ENCODE measurements at places on chromosomes 1 and 21.

- ATAC-seq: no peak
These were observed 21.0 kb downstream of the RYR2 start for GRCh38 chr1:237062976-237063375.

GRCh38 chr1:52439976-52440375, 35.6 kb downstream of the PRPF38A start:
- no peak for ATAC-seq

DNA sequence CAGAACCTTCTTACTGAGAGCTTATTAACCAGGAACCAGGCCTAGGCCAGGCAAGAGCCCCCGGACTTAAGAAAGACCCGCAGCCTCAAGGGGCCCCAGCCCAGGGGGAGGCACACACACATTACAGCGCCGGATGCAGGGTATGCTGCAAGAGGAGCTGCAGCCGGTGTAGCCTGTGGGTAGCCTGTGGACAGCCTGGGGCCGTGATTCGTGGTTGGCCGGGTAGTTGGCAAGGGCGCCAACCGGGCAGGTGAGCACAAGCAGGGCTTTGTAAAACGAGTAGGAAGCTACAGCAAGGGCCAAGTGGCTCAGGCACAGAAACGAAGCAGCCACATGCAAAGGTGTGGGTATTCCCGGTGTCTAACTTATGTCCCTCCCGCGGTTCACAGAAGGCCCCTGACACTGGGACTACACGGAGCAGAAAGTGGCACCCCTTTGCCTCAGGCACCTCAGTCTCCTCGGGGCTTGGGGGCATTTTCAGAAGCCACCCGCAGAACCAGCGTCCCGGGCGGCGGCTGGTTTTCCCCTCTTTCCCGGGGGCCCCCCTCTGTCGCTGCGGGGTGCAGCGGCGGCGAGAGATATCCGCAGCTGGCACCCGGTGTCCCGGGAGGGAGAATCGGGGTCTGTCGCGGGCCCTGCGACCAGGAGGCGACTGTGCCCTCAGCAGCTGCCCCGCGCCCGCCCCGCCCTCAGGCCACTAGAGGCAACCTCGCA, 40.8 kb downstream of the KIAA1614 start:
- ATAC-seq: no peak

GRCh38 chr21:45713613-45714012, 70.1 kb downstream of the PCBP3 start:
- no peak for ATAC-seq

DNA sequence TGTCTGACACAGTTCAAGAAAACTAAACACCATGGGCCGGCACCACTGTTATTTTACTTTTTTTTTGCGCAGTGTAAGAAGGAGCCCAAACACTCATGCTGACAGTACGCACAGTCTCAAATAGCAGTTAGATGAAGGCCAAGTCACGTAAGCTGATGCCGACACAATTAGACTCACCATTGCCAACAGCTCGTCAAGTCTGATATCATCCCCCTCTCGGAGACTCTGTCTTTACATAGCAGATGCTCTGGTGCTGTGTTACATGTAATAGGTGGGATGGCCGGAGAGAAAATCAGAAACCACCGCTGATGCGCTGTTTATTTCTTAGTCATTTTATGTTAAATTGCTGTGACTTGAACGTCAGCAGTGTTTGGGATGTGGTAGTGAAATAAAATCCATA, 49.3 kb downstream of the TGFB2 start:
- no peak for ATAC-seq

GRCh38 chr1:212313616-212314015, 28.4 kb downstream of the PPP2R5A start:
- ATAC-seq: no peak

GRCh38 chr1:6831366-6831765, 46.1 kb downstream of the CAMTA1 start:
- ATAC-seq: no peak

GRCh38 chr1:119829625-119830024, 18.4 kb upstream of the REG4 start:
- ATAC-seq: no peak

GRCh38 chr1:30729901-30730300, 6.5 kb upstream of the MATN1 start:
- ATAC-seq: no peak

DNA sequence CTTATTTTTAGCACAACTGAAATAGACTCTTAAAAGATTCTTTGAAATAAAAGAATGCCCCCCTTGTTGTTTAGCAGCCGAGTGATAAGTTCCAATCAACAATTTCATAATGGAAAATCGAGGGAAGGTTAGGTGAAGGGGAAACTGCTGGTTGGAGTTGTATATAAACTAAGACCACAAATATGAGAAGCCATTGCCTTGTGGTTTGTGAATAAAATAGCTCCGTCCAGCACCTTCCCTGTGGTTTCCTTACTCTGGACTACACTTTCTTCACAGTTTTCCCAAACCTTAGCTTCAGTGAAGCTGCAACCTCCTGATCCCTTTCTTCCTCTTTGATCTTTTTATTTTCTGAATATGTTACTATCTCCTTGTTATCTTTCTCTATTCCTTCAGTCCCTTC, 6.7 kb upstream of the RAB3GAP2 start:
- ATAC-seq: no peak

DNA sequence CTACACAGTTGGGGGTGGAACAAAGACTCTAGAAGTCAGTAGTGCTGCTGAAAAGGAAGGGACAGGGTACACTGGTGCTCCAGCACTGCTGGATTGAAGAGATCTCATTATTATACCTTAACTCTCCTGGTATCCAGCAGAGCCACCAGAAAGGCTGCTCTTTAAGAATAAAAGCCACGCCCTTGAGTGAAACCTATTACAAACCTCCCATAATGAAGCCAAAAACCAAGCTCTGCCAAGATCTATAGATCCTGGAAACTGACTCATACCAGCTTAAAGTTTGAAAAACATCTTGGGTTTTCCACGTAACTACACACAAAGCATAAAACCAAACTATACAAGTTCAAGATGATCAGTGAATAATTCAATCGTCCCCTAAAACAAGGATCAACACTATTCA, 38.0 kb downstream of the ADSS2 start:
- ATAC-seq: no peak

GRCh38 chr1:160713161-160713560, 1.5 kb upstream of the CD48 start:
- no peak for ATAC-seq

DNA sequence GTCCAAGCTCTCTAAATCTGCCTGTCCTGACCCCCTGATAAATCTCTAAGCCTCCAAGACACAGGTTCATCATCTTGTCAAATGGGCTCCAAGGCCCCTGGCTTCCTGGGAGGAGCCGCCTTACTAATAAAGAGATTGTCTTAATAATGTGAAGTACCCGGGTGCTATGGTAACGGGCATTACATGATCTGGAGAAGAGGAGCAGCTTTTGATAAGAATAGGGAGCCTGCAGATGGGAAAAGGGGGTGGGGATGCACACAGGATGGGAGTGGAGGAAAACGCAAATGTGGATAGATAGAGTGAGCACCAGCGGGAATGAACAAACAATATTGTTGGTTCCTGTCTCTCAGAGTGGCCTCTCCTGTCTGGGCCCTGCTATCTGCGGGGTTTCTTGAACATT, 11.9 kb upstream of the RXRG start:
- ATAC-seq: no peak

DNA sequence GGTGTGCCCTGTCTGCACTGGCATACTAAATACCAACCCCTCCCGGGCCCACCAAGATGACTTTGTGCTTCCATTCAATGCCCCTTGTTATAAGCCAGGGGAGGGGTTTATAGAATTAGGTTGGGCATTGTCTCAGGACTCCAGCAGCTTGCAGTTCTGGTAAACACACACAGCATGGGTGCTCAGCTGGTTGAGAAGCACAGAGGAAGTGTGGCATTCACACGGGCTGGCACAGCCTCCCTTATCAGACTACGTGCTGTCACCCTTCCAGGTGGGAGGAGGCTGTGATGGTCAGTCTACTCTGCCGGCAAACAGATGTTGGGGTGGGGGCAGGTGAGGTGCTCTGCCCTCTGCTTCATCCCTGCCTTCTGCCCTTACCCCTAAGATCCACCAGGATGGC, 15.0 kb upstream of the SLC6A17 start:
- ATAC-seq: no peak

- no peak for ATAC-seq
These were observed 1.8 kb downstream of the THEM4 start for GRCh38 chr1:151907363-151908139.

- no peak for ATAC-seq
These were observed 65.6 kb downstream of the GRIK3 start for GRCh38 chr1:36968730-36969129.

DNA sequence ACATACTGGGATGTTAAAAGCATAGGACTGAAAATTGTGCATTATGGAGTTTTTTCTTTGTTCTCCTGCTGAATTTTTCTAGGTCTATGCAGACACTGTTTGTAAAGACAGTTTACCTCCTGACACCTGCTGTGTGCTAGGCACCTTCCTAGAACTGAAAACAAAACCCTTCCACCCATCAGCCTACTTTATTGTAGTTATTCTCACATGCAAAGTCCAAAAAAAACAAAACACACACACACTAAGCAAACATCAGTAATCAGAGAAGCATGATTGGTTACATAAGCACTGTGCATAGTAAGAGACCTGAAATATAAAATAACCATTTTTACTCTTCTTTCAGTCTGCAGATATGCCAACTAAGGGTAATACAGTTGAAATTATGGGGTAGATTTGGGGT, 195.1 kb downstream of the CRB1 start:
- no peak for ATAC-seq

DNA sequence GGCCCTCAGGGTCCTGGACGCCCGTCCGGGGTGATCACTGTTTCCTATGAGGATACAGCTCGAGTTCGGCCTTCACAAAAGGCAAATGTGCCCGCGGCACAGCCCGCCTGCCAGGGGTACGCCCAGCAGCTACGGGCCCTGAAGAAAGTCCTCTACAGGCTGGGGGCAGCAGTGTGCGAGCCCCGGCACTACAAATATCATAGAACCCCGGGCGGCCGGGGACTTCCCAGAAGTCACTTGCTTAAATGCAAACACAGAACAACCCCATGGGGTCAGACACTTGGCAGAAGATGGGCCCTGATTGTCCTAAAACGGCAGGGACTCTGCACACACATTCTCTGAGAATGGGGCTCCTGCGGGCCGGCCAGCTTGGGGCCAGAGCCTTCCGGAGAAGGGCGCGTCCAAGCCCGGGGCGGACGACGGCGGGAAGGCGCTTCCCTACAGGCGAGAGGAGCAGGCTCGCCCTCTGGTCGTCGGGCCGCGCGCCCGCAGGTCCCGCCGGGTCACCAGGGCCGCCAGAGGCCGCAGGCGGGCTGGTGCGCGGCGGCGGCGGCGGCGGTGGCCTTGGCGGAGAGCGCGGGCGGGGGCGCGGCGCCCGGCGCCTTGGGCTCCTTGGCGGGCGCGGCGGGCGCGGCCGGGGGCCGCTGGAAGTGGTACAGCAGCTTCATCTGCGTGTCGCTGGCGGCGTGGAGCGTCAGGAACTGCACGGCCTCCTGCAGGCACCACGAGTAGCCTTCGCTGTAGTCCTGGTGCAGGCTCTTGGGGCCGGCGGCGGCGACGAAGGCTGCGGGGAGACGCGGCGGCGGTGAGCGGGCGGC, 888 bp downstream of the HES5 start:
- no peak for ATAC-seq

DNA sequence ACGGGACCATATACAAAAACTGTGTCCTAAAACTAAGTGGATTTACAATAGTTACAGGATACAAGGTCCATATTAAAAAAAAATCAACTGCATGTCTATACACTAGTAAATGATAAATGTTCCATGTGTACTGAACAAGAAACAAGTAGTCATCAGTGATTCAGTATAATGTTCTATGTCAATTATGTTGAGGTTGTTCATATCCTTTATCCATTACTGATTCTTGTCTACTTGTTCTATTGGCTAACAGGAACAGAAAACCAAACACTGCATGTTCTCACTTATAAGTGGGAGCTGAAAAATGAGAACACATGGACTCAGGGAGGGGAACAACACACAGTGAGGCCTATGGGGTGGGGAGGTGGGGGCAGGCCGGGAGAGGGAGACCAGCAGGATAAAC, 90.5 kb downstream of the CDC42BPA start:
- ATAC-seq: no peak

DNA sequence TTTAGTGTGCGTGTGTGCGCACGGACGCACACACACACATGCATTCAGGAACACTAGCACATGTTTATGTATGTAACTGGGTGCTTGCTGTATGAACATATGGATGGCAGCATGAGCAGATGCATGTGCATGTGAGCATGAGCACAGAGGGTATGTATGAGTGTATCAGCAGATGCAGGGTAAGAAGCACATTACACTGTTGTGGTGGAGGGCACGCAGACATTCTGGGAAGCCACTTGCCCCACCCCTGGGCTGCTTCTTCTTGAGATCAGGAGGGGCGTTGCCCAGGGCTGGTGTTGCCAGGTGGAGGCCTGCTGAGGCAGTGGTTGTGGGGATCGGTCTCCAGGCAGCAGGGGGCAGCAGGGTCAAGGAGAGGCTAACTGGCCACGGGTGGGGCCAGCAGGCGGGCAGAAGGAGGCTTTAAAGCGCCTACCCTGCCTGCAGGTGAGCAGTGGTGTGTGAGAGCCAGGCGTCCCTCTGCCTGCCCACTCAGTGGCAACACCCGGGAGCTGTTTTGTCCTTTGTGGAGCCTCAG, 3.9 kb upstream of the P3R3URF start:
- ATAC-seq: no peak

- ATAC-seq: no peak
These were observed 290.2 kb downstream of the LRRC40 start for GRCh38 chr1:69914976-69915765.

- no peak for ATAC-seq
These were observed 75.4 kb downstream of the MDM4 start for GRCh38 chr1:204591473-204592090.

DNA sequence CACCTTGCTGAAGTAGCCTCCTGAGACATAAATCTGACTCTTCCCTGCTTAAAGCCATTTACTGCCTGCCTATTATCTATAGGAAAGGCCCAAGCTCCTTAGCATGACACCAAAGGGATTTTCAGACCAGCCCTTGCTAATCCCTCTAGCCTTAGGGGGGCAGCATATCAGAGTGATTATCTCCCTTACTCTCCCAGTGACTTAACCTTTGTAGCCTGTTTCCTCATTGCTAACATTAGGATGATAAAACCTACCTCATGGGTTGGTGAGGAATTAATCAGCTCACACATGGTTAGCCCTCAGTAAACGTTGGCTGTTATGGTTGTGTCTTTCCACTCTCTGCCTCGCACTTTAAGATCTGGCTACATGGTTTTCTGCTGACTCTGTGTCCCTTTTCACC, 70.1 kb downstream of the ROR1 start:
- ATAC-seq: no peak

DNA sequence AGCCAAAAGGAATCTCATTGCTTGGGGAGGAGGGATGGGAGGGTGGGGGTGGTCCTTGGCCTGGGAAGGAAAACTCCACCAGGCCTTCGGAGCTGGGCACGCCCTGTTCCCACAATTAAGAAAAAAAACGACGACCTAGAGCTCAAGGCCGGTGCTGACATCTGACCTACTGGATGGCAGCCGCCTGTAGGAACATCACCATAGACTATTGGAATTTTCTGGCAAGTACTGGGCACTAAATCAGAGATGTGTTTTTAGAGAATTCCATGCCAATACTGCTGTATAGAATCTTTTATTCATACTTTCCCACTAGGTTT, 729 bp downstream of the NADK start:
- ATAC-seq: no peak

GRCh38 chr1:236508593-236509027, 15.2 kb upstream of the LGALS8 start:
- peak; percentile 52 for ATAC-seq

- ATAC-seq: no peak
These were observed 213.8 kb upstream of the PROX1 start for GRCh38 chr1:213773975-213774374.

Measured in activated CD4-positive, CD25-positive, alpha-beta regulatory T cell treated with anti-CD3 and anti-CD28 coated beads, Interleukin-2, amount 50 U/mL, for 24 hours (primary cell).